ENCODE measurements at places on chromosomes 11 and 22. TPM values are rescaled to one million over a fixed set of nuclear protein-coding genes. Genes with fewer than 3 reads are reported as not detected.

Gene RAPSN
- total RNA-seq, result not detected

Gene DCHS1
- total RNA-seq, result 10.5 TPM

Gene KCNE3
- total RNA-seq, result 26.6 TPM

Gene PGA5
- total RNA-seq, result 0.51 TPM

Gene MRGPRX4
- not detected for total RNA-seq

Gene H19
- total RNA-seq, result 338 TPM

Gene UPK2
- total RNA-seq, result not detected

Gene KDM4F
- total RNA-seq, result not detected

Gene KDM4D
- total RNA-seq, result 0.17 TPM

Gene PSMA1
- total RNA-seq, result 154 TPM

Gene EML3
- 33.3 TPM for total RNA-seq

Gene SOX10
- not detected for total RNA-seq

Gene GLYAT
- total RNA-seq, result 11.7 TPM

Gene PTPN5
- total RNA-seq, result not detected

Gene KRTAP5-1
- not detected for total RNA-seq

Gene NRXN2
- total RNA-seq, result 3.2 TPM

Gene SH3BP1
- total RNA-seq, result 21.2 TPM

Gene TPBGL
- not detected for total RNA-seq

Gene SHANK3
- total RNA-seq, result 18.1 TPM

Gene CNIH2
- not detected for total RNA-seq

Gene HOATZ
- total RNA-seq, result not detected

Gene SHANK2
- 1.2 TPM for total RNA-seq

Gene GALNT18
- total RNA-seq, result 13.0 TPM

Gene ASRGL1
- 32.0 TPM for total RNA-seq

Gene WNT11
- total RNA-seq, result 27.7 TPM

Gene OR52A1
- not detected for total RNA-seq

Gene DRD4
- total RNA-seq, result not detected

Gene HEPN1
- not detected for total RNA-seq

Gene FBLN1
- 65.0 TPM for total RNA-seq

Gene OR2AT4
- total RNA-seq, result not detected

Gene PATE4
- not detected for total RNA-seq

Gene TMA7B
- total RNA-seq, result not detected

Gene MICALL1
- 24.5 TPM for total RNA-seq

Gene KRTAP5-11
- total RNA-seq, result not detected

Gene INS
- total RNA-seq, result not detected

Gene RIMBP3B
- under 0.01 TPM for total RNA-seq

Gene DSCAML1
- 0.82 TPM for total RNA-seq
